NCI-H1436 treated with DMSO at 0.1 percent for 48 hours (cell line): ENCODE measurements at places on chromosomes 11 and 22.

DNA sequence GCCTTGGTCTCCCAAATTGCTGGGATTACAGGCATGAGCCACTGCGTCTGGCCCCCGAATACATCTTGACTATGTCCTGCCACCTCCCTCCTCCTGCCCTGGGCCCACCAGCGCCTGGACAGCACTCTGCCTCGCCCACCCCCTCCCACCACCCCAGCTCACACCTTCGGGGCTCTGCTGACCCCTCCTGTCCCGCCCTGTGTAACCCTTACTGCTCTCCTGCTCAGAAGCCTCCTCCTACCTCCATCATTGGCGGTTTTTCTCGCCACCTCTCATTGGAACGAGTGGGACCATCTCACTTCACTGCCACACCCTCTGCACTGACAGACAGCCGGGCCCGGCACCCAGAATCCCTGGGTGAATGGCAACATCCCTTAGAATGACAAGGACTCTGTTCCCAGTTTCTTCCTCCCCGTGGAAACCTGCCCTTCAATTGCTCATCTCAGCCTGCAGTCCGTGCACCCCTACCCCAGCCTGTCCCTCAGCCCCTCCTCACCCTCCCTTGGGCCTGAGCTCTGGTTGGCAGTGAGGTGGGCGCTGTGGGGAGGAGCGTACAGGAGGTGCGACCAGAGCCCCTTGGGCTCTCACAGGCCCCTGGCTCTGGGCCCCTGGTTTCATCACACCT is 32.2 kb downstream of the LRRC74B start:
- DNase-seq, result no peak

GRCh38 chr11:3231851-3232744 is at the start of gene MRGPRE:
Gene MRGPRE (minus strand): TSS chr11:3232417. CDS start chr11:3228799, 3,618 bp downstream.
- no peak for DNase-seq

GRCh38 chr11:63510360-63511047 is 4.6 kb downstream of the LGALS12 start:
- no peak for DNase-seq

DNA sequence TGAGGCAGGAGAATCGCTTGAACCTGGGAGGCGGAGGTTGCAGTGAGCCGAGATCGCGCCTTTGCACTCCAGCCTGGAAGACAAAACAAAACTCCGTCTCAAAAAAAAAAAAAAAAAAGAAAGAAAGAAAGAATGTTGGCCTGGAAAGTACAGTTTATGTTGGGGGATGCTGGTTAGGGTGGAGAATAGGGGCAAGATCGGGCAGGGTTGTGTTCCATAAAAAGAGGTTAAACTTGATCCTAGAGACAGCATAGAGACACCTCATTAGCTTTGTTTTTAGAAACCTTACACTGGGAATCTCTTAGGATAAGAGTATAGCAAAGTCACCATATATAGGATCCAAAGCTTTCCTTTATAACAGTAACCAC is 1.9 kb upstream of the FTH1 start:
- no peak for DNase-seq

- DNase-seq, result no peak
These were observed 14.5 kb upstream of the MS4A7 start for GRCh38 chr11:60363542-60364470.

DNA sequence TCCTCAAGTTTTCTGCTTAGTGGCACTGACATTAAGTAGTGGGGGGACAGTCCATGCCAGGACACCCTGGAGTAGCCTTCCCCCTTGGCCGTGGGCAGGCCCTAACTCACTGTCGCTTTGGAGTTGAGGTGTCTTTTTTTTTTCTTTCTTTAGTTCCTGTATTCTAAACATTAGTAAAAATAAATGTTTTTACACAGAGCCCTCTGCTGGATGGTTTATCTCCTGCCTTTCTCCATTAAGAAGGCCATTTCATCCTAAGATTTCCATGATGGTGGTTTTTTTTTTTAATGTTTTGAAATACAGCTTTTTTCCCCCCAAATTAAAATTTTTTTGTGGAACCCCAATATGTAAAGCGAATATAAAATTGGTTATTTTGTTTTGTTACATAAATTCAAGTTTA is 1.8 kb upstream of the TIGD3 start:
- DNase-seq, result no peak

- DNase-seq, result no peak
These were observed 5.3 kb downstream of the KCNE3 start for GRCh38 chr11:74462009-74462408.

- no peak for DNase-seq
These were observed 32.5 kb upstream of the CFAP300 start for GRCh38 chr11:102014756-102015155.

GRCh38 chr11:122746050-122746478 is 90.5 kb downstream of the UBASH3B start:
- DNase-seq, result no peak

DNA sequence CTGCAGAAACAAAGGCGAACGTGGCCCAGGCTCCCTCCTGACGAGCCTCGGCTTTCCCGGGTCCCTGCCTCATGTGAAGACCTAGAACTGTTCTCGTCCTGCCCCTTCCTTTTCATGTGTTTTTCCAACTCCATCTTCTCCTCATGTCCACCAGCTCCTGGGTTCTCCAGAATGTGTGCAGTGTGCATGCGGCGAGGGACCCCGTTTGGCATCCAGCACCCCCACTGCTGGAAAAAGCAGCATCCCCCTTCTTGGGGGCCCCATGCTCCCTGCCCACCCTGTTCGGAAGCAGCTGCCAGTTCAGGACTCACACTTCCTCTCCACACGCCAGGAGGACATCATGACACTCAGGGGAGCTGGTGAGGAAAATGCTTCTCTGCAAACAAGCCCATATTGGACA is 313.5 kb downstream of the BRD1 start:
- DNase-seq, result no peak

DNA sequence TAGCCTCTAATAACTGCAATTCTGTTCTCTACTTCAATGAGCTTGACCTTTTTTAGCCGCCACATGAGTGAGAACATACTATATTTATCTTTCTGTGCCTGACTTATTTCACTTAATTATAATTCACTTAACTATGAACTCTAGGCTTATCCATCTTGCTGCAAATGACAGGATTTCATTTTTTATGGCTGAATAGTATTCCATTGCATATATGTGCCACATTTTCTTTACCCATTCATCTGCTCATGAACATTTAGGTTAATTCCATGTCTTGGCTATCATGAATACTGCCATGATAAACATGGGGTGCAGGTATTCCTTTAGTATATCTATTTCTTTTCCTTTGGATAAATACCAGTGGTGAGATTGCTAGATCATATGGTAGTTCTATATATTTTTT is 85.2 kb downstream of the CWC15 start:
- DNase-seq, result no peak

GRCh38 chr11:24496736-24497725 is at the start of gene LUZP2:
Gene LUZP2 (plus strand): TSS chr11:24497053.
- no peak for DNase-seq

- DNase-seq, result no peak
These were observed 9.7 kb upstream of the THY1 start for GRCh38 chr11:119432484-119433357.

DNA sequence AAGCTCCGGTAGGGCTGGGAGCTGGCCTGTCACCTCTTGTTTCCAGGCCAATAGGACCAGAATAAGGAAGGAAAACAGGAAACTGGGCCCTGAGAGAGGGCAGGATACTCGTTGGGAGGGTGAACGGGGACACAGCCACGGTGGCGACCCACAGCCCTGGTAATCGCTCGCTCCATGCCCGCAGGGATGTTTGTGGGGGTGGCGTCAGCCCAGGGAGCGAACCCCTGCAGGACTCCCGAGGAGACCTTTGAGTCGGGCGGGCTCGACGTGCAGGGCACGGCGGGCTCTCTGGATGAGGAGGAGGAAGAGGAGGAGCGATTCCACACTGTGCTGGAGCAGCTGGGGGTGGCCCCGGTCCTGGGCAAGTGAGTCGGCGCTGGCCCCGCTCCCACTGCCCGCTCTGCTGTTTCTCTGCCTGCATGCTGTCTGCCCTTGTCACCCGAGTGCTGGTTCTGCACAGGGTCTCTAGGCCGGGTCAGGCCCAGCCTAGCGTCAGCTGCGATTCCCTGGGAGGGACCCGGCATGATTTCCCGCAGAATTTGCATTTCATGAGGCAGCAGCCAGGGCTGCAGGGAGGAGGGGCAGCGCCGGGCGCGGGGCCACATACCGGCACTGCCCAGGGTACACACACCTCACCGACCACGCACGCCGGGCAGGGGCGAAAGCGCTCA is 1.6 kb downstream of the CRACR2B start:
- DNase-seq, result no peak

DNA sequence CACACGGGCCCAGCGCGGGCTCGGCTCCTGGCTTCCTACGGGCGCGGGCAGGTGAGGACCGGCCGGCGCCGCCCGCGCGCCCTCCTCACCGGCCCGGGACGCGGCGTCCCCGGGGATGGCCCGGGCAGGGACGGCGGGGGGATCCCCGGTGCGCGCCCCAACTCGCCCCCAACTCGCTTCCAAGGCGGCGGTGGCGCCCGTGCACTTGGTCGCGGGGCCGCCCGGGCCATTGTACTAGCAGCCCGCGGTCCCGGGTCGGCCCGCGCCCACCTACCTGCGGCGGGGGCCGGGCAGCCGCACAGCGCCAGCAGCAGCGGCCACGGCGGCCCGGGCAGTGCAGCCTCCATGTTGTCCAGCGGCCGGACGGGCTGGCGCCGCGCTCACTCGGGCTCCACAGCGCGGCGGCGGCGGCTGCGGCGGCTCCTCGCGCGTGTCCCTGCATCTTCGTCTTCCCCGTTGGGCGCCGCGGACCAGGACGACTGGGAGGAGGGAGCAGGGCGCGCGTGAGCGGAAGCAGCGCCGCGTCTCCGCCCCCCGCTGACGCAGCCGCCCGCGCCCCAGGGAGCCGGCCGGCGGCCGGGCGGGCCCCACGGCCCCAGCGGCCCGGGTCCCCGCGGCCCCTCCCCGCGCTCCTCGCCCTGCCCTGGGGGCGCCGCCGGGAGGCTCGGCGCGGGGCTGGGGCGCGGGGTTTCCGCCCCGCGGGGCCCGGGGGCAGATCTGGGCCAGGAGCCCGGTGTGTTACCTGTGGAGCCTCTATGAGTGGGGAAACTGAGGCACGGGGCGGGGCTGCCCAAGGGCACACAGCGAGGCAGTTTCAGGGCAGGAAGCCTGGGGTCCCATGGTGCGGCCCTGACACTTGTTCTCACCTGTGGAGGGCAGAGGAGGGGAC is 159.3 kb upstream of the GRK3 start:
- no peak for DNase-seq

DNA sequence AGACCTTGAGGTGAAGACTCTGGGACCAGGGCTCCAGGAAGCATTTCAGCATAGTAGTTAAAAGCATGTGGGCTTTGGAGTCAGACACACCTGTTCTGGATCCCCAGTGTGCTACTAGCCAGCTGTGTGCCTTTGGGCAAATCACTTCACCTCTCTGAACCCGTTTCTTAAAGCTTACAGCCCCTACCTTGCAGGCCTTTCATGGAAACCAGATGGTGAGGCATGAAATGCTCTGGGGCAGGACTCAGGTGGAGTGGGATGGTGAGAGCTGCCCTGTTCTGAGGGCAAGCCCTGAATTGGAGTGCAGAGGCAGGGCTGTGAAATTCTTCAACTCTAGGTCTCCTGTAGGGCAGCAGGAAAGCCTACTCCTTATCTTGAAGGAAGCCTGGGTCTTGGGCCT is 10.5 kb downstream of the UCP2 start:
- no peak for DNase-seq

GRCh38 chr22:22882033-22882717 is 5.4 kb upstream of the IGLL5 start:
- DNase-seq, result no peak

- DNase-seq, result no peak
These were observed 3.7 kb upstream of the CD44 start for GRCh38 chr11:35135222-35135621.

GRCh38 chr11:11481371-11481770 is 128.3 kb upstream of the CSNK2A3 start:
- no peak for DNase-seq

GRCh38 chr11:27582621-27583020 is 76.1 kb upstream of the LIN7C start:
- no peak for DNase-seq

DNA sequence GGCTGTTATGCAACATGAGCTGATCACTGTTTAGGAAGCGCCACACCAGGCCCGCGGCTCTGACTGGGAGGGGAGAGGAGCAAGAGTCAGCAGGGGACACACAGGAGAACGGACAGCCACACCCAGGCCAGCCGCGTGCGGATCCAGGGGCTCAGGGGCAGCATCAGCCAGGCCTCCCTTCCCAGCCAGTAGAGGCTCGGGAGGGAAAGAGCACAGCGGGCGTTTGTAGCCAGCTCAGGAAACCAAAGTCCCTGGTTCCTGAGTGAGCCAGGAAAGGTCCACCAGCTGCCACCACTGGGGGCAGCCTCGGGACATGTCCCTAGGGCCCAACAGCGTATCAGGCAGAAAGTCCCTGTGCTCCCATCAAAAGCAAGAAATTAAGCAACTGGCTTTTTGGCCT is 71.8 kb upstream of the PITPNB start:
- no peak for DNase-seq

GRCh38 chr11:3049430-3050243 is 7.6 kb downstream of the CARS1 start:
- DNase-seq, result no peak

DNA sequence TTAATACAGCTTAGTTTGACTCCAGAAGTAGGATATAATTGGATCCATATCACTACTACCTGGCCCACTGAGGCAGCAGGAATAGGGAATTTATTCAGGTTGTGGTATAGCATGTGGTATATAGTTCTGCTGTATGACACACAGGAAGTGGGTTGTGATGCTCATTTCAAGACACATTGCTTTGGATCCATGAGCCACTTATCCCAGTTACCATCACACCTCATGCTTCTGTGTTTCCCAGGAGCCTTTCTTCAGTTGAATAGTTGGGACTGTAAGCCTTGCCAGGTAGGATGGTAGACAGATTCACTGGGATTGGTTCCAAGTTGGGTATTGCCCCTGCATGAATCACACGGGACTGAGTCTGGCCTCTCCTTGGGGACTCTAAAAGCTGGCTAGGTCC is 9.9 kb upstream of the SLC37A2 start:
- DNase-seq, result no peak

- no peak for DNase-seq
These were observed 9.6 kb upstream of the LMO1 start for GRCh38 chr11:8273287-8273686.

DNA sequence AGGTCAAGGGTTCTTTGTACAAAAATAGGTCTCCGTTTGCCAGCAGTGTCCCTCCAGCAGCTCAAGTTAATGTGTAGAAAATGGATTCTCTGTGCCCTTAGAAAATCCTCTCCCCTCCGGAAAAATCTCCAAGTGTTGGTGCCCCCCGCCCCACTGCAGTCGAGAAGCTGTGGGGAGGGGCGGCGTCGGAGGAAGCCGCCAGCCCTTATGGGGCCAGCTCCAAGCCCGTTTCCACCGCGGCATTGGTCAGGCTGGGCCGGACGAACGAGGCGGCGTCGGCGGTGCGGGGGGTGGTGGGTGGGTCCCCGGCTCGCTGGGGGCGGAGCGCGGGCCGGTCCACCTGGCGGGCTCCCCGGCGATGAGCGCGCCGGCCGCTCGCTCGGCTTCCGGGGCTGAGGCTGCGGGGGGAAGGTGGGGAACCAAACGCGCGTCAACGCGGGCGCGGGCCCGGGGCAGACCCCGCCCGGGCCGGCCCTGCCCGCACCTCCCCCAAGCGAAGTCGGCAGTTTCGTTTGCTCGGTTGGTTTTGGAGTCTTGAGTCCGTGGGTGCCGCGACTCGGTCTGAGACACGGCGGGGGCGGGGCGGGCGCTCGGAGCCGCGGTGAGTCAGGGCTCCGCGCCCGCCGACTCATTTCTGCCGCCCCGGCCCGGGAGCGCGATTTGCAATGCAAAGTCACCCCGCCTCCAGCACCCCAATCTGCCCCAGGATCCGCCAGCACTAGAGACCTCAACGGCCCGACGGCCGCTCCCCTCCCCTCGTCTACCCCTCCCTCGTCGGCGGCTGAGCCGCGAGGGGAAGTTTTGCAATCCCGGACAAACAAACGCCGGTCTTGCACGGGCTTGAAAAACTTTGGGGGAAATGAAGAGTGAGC is 1.4 kb downstream of the ASCL2 start:
- DNase-seq, result no peak
